Activated CD8-positive, alpha-beta memory T cell treated with anti-CD3 and anti-CD28 coated beads, Interleukin-2, amount 10 ng/mL, durations not matched to agents 7 days and 5 days (primary cell): ENCODE measurements at places on chromosomes 12 and 14.

GRCh38 chr12:92927436-92928281 is 1.4 kb downstream of the EEA1 start:
- H3K4me3 ChIP-seq, result peak overlapping the region; percentile 77
- H3K36me3 ChIP-seq, result peaks cover 11% of the 10 kb centered on the region
- no peak for DNase-seq
- H3K27ac ChIP-seq, result peak overlapping the region; percentile 86
- peaks cover 23% of the 10 kb centered on the region for H3K4me1 ChIP-seq

- H3K4me3 ChIP-seq, result no peak overlapping the region
- DNase-seq, result no peak
- H3K27me3 ChIP-seq, result peaks cover 13% of the 10 kb centered on the region
- no peak overlapping the region for H3K27ac ChIP-seq
- peaks cover 17% of the 10 kb centered on the region for H3K4me1 ChIP-seq
Observed at GRCh38 chr12:6360578-6361490, 14.5 kb downstream of the SCNN1A start.

DNA sequence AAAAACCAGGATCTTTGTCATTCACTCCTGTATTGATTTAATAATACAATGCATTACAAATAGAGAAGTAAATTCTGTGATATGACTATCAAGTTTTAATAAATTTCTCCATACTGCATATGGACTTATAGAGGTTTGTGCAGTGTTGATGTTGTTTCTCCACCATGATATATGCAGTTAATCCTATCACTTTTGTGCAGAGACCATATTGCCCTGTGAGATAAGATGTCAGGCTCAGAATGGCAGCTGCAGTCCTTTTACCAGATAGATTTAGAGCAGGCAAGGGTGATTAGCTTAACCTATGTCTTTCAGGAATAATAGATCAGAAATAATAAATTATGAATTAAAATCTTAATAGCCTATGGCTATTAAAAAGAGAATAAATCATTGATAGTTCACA is 38.6 kb upstream of the KCNJ8 start:
- no peaks in the 10 kb centered on the region for H3K36me3 ChIP-seq
- no peaks in the 10 kb centered on the region for H3K4me1 ChIP-seq

DNA sequence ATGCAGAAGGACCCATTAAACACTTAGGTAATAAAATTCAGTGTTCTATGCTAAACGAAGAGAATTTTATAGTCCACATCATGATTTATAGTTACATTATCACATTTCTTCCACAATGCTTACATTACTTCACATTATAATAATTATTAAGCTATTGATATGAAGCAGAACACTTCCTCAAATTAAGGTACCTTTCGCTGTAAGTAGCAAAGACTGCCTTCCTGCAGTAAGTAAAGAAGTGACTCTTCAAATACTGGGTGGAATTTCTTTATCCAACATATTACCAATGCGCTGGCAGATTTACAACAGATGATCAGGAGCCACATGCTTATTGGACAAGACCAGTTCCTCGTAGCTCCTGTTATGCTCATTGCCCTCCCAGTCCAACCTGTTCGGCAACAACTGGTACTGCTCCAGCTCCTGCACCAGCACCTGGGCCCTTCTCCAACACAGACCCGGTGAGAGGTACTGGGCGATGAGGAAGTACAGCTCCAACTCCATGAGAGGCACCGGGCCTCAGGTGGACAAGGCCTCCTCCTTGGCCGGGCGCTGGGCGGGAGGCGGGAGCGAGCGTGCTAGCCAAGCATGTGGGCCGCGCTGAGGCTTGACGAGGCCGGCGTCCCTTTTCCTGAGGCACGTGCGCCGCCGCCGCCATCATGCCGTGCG is 210.7 kb upstream of the ATP2B1 start:
- H3K4me1 ChIP-seq, result no peaks in the 10 kb centered on the region
- DNase-seq, result no peak
- H3K36me3 ChIP-seq, result no peaks in the 10 kb centered on the region
- no peaks in the 10 kb centered on the region for H3K27me3 ChIP-seq

- peaks cover 10% of the 10 kb centered on the region for H3K27me3 ChIP-seq
- H3K4me3 ChIP-seq, result no peak overlapping the region
- DNase-seq, result peak; percentile 79
- H3K27ac ChIP-seq, result peak overlapping the region; percentile 59
- H3K36me3 ChIP-seq, result no peaks in the 10 kb centered on the region
Observed at GRCh38 chr12:52358575-52359350, 8.5 kb downstream of the KRT85 start.

DNA sequence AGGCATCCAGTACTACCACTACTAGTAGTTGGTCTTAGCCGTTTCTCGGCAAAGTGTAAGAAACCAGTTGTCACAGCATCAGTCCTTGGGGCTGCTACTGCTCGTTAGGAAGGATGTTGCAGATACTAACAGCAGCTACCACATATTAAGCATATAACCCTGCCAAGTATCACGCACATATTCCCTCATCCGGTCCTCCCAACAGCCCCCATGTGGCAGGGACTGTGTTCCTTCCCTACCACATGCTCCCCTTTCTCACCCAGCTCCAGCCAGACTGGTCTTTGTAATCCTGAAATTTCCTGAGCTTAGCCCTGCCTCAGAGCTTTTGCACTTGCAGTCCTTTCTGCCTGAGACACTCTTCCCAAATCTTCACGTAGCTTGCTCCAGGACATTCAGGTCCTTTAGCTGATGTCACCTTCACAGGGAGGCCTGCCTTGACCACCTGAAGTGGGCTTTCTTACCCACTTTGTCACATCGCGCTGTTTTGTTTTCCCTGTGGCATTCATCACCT is 7.8 kb downstream of the ERP29 start:
- H3K36me3 ChIP-seq, result peaks cover 51% of the 10 kb centered on the region
- DNase-seq, result no peak
- no peak overlapping the region for H3K4me3 ChIP-seq
- no peaks in the 10 kb centered on the region for H3K27me3 ChIP-seq
- peak overlapping the region; percentile 16 for H3K27ac ChIP-seq
- peaks cover 38% of the 10 kb centered on the region for H3K4me1 ChIP-seq

DNA sequence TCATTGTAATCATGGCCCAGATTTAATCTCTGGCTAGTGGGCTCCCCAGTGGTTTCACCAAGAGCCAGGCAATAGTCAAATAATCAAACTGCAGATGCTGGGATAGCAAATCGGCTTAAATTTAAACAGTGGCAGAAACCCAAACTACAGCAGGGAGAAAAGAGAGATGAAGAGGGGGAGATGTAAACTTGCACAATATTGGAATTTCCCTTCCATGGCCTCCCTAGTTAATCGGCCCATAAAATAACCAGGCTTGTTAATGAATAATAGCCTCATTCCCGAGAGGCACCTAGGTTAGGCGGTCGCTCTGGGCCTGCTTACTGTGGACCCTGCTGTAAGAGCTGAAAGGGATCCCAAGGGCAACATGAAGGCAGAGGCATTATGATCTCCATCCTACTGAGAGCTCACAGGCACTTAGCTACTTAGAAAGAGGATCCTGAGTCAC is 116.2 kb downstream of the NUAK1 start:
- no peak overlapping the region for H3K4me3 ChIP-seq
- no peak overlapping the region for H3K27ac ChIP-seq
- no peaks in the 10 kb centered on the region for H3K36me3 ChIP-seq
- H3K4me1 ChIP-seq, result no peaks in the 10 kb centered on the region
- peaks cover 3% of the 10 kb centered on the region for H3K27me3 ChIP-seq
- DNase-seq, result no peak

GRCh38 chr12:8681129-8681884 is 16.5 kb upstream of the RIMKLB start:
- no peak for DNase-seq
- no peak overlapping the region for H3K4me3 ChIP-seq
- no peaks in the 10 kb centered on the region for H3K4me1 ChIP-seq
- H3K36me3 ChIP-seq, result no peaks in the 10 kb centered on the region
- H3K27me3 ChIP-seq, result peaks cover 16% of the 10 kb centered on the region

DNA sequence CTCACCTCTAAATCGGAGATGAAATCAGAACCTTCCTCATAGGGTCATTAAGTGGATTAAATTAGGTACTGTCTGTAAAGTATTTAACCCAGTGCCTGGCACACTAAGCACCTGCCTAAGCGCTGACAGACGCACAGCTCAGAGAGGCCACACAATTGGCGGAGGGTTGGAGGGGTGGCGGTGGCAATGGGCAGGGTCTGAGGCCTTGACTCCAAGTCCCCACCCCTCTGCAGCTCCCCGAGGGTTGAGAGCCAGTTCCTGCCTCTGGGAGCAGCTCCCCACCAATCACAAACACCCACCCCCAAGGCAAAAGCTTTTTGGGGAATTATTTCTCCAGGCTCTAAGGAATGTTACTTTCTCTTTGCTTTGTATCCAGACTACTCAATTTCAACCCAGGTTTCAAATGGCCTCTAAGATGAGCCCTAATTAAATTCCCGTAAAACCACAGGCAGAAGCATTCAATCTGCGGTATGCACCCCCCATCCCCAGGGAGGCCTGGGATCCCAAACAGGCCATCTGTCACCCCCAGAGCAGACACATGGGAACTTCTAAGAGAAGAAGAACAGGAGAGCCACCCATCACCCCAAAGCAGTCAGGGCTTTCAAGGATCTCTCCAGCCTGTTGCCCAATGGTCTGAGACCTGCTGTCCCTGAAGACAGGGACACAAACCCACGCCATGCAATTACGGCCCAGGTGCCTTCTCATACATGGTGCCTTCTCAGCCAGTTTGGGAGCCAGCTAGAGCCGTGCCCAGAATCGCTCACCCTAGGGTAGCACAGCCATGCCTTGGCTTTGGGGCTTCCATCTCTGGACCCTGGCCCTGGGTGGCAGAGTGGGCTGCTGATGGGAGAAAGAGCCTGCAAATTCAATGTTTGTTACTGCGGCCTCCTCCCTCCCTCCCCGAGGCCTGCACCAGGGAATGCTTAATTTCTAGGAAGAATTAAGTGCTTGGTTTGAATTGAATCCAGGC is 66.1 kb downstream of the CHGA start:
- peaks cover under 1% of the 10 kb centered on the region for H3K4me1 ChIP-seq
- no peak for DNase-seq
- H3K27ac ChIP-seq, result no peak overlapping the region
- no peak overlapping the region for H3K4me3 ChIP-seq
- peaks cover 9% of the 10 kb centered on the region for H3K36me3 ChIP-seq

- DNase-seq, result no peak
- no peak overlapping the region for H3K27ac ChIP-seq
- peaks cover 31% of the 10 kb centered on the region for H3K36me3 ChIP-seq
- no peaks in the 10 kb centered on the region for H3K27me3 ChIP-seq
- no peak overlapping the region for H3K4me3 ChIP-seq
Observed at GRCh38 chr14:65501328-65501727, 88.8 kb downstream of the FUT8 start.

- H3K27ac ChIP-seq, result no peak overlapping the region
- no peak overlapping the region for H3K4me3 ChIP-seq
- peaks cover 8% of the 10 kb centered on the region for H3K27me3 ChIP-seq
- H3K36me3 ChIP-seq, result no peaks in the 10 kb centered on the region
- DNase-seq, result no peak
- no peaks in the 10 kb centered on the region for H3K4me1 ChIP-seq
Observed at GRCh38 chr12:24681570-24681969, 267.3 kb downstream of the BCAT1 start.

- H3K27ac ChIP-seq, result no peak overlapping the region
- no peaks in the 10 kb centered on the region for H3K4me1 ChIP-seq
- no peak overlapping the region for H3K4me3 ChIP-seq
- no peaks in the 10 kb centered on the region for H3K27me3 ChIP-seq
- no peak for DNase-seq
Observed at GRCh38 chr14:46887144-46887543, 235.6 kb upstream of the RPL10L start.

DNA sequence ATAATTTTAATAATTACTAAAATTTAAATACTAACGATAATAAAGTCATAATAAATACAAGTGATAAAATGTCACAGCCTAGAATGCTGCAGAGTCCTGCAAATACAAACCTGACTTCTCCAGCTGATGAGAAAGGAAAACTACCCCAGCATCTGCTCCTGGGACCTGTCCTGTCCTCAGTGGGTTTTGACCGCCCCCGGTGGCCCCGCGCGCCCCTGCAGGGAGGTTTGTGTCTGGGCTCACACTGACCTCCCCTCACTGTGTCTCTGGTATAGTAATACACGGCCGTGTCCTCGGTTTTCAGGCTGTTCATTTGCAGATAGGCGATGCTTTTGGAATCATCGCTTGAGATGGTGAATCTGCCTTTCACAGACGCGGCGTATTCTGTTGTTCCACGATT is 1139.4 kb downstream of the TMEM121 start:
- peaks cover 3% of the 10 kb centered on the region for H3K36me3 ChIP-seq
- H3K27me3 ChIP-seq, result peaks cover 56% of the 10 kb centered on the region
- no peak overlapping the region for H3K27ac ChIP-seq
- no peak for DNase-seq
- H3K4me1 ChIP-seq, result peaks cover 7% of the 10 kb centered on the region

DNA sequence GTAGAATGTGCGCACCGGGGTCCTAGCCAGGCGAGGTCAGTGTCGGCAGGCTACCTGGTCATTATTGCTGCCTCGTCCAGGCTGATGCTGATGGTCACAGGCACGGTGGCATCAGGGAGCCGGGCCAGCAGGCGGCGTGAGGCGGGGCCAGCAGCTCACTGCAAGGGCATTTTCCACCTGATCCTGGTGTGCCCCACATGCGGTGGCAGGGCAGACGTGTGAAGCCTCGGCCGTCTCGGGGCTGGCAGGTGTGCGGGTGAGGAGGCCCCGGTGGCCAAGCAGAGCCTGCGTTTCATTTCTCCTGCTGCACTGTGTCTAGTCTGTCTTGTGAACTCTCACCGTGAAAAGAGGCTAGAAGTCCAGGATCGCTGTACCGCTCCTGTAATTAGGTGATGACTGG is 12.0 kb upstream of the AMN start:
- H3K27ac ChIP-seq, result no peak overlapping the region
- H3K4me3 ChIP-seq, result no peak overlapping the region
- no peaks in the 10 kb centered on the region for H3K4me1 ChIP-seq
- DNase-seq, result no peak

- no peak for DNase-seq
- no peaks in the 10 kb centered on the region for H3K36me3 ChIP-seq
- H3K4me3 ChIP-seq, result no peak overlapping the region
- H3K4me1 ChIP-seq, result no peaks in the 10 kb centered on the region
Observed at GRCh38 chr12:60345442-60345841, 749.6 kb downstream of the SLC16A7 start.

- no peak for DNase-seq
- H3K36me3 ChIP-seq, result no peaks in the 10 kb centered on the region
- no peak overlapping the region for H3K4me3 ChIP-seq
Observed at GRCh38 chr12:71027856-71028255, 107.3 kb upstream of the PTPRR start.

- H3K36me3 ChIP-seq, result no peaks in the 10 kb centered on the region
- DNase-seq, result no peak
- no peak overlapping the region for H3K4me3 ChIP-seq
- H3K27ac ChIP-seq, result no peak overlapping the region
- H3K4me1 ChIP-seq, result no peaks in the 10 kb centered on the region
- H3K27me3 ChIP-seq, result no peaks in the 10 kb centered on the region
Observed at GRCh38 chr12:81332054-81332453, 254.2 kb downstream of the ACSS3 start.

DNA sequence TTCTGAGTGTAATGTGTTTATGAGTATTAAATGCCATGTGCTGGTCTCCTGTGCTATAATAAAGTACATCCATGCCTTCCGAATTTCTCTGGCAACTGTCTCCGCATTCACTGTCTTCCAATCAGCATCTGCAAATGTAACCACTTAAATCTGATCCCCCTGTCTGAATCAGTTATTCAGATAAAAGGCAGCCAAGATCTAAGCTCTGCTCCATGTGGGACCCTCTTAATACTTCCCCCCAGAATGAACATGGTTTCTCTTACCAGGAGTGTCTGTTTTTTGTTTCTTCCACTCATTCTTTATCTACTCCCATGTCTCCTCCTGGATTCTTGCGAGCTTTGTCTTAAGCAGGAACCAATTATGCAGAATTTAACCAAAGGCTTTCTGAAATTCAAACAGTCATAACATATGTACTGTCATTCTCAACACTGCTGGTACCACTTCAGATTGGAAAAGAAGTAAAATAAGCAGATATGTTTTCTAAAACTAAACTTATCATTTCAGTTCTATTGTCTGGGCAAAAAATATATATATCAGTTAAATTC is 996.7 kb upstream of the FLRT2 start:
- no peak overlapping the region for H3K4me3 ChIP-seq
- no peaks in the 10 kb centered on the region for H3K4me1 ChIP-seq
